Activated T-cell treated with anti-CD3 and anti-CD28 coated beads, Interleukin-2, amount 50 U/mL, for 4 hours (primary cell): ENCODE measurements at places on chromosomes 13 and 19. TPM values are rescaled to one million over a fixed set of nuclear protein-coding genes. Genes with fewer than 3 reads are reported as not detected.

Gene CGB3
- not detected for total RNA-seq

DNA sequence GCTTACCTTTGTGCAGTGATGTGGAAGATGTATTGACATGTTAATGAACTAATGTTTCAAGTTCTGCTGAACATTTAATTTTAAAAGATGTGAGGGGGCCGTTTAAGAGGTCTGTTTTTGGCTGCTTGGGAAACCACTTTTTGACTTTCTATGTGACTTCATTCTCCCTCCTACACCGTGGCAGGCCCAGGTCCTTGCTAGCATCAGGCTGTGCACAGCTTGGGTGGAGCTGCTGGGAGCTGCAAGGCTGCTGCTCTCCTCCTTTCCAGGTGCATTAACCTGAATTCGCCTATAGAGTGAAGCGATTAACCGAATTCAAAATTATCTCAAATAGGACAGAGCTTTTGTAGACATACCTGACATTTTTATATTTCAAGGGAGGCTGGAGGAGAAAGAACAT is 249.1 kb downstream of the FGF14 start:
- no peak for DNase-seq

DNA sequence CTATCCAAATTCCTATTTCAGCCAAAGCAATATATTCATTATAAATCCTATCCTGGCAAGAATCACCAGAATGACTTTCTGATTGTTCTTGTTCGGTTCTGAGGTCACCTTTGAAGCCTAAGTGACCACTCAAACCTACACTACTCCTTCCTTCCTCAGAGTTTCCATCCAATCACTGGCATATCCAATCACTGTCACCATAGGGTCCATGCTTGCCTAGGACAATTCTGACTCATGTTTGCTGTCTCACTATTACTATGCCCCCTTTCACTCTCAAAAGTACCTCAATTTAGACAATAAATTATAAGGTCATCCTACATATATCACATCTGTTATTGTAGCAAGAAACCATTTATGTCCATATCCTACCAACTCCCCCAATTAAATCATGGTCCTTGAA is 58.9 kb downstream of the UBL3 start:
- DNase-seq = no peak

Gene ZNF429
- 5.1 TPM for total RNA-seq

Gene CCDC70
- total RNA-seq = not detected

Gene SIGLEC12
- 1.3 TPM for total RNA-seq

DNA sequence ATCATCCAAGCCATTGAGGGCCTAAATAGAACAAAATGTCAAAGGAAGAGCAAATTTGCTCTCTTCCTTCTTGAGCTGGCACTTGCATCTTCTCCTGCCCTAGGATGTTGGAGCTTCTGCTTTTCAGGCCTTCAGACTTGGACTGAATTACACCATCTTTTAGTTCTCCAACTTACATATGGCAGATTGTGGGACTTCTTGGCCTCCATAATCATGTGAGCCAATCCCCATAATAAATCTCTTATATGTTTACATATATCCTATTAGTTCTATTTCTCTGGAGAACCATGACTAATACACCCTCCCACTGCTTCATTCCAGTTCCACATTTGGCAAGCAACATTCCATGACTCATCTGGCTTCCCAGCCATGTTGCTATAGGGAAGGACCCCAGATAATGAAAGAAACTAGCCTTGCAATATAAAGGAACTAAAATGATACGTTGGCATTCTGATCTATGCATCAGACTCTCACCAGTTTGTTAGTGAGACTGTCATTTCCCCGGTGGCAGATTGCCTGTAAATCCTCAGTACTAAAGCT is 11.0 kb upstream of the ACOD1 start:
- no peak for DNase-seq

Gene HSD11B1L
- total RNA-seq = 2.7 TPM

DNA sequence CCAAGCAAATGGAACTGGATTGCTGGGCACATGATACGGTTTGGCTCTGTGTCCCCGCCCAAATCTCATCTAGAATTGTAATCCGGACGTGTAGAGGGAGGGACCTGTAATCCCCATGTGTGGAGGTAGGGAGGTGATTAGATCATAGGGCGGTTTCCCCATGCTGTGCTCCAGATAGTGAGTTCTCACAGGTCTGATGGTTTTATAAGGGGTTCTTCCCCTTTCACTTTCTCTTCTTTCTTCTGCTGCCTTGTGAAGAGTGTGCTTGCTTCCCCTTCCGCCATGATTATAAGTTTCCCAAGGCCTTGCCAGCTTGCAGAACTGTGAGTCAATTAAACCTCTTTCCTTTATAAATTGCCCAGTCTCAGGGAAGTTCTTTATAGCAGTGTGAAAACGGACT is 32.6 kb upstream of the MTIF3 start:
- no peak for DNase-seq

DNA sequence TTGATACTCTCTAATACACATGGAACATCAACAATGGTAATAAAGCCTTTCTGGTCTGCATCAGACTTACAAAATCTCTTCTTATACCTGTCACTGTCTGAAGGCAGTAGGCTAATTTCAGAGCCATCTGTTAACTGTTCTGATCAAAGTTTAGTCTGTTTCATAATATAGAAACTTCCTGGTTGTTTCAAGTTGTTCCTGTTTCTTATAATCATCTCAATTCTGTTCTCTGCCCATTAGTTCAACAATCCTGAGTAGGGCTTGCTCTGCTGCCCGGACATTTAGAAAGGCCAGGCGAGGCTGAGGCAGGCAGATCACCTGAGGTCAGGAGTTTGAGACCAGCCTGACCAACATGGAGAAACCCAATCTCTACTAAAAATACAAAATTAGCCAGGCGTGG is 5.4 kb upstream of the ZSCAN5A start:
- no peak for DNase-seq

DNA sequence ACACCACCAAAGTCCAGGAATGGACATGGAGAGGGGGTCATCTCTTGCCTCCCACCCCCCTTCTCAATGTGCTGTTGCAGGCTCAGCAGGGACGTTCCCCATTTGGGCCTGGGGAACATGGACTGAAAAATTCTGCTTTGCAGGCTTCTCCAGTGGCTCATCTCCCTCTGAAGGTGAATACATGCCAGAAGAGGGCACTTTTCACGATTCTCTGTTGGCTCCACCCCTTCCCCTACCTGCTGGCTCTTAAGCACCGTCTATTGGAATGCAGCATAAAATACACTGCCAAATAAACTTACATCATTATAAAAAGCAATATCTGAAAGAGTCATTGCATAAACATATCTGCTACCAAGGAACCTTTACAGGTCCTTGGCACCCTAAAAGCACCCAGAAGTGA is 35.7 kb downstream of the NHLRC3 start:
- no peak for DNase-seq

DNA sequence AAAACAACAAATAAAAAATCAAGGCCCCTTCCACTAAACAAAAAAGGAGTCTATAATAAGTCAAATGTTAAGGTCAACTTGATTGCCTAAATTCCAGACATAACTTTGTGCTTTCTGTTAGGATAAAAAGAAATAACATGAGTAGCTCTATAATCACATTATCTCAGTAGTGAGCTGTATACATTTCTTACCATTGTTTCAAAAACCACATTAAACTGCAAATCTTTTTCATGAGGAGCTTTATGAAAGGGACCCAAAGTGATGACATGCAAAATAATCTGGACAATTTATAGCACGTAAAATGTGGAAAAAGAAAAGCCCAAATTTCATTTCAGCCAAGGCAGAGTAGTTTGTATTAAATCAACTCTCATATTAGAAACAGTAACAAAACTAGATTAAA is 269.2 kb downstream of the KLF12 start:
- no peak for DNase-seq

Gene IFNL1
- not detected for total RNA-seq

- DNase-seq = no peak
Measured at GRCh38 chr19:28009696-28010095, 1203.3 kb downstream of the UQCRFS1 start.

DNA sequence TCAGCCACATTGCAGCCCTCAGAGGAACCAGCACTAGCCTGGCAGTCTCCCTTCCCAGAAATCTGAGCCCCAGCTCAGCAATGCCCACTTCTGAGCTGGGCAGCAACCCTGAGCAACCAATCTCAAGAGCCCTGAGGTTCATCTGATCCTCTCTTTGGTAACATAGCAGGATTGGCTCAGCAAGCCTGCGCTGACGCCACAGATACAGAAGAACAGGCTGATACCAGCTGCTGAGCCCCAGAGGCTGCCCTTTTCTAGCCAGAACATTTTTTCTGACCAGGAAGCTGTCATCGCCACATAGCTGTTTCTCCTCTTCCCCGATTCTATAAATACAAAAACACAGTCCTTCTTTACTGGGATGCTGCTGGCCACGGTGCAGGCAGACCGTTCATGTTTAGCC is 59.8 kb downstream of the TRPM4 start:
- no peak for DNase-seq

Gene TMEM221
- total RNA-seq = not detected

Gene ZNF723
- total RNA-seq = not detected

DNA sequence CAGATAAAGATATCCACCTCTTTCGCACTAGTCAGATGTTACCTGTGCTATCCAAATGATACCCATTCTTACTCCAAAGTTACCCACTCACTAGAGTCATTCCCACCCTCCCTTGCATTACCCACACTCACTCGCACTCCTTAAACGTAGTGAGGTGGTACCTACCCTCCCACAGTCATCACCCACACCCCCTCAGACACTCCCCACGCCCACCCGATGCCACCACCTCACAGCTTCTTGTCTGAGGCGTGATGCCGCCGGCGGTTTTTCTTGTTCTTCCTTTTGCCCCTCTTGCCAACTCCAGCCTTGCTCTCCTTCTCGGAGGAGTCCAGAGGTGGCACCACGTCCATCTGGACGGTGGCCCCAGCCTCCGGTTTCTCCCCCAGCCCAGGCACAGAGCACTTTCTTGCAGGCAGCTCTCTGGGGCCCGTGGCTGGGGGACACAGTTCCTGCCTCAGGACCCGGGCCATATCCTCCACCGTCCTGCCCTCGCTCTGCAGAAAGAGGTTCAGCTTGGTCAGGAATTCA is 1.2 kb downstream of the PNMA8C start:
- no peak for DNase-seq

- DNase-seq = no peak
Measured at GRCh38 chr19:28687296-28687695, 525.7 kb downstream of the UQCRFS1 start.

DNA sequence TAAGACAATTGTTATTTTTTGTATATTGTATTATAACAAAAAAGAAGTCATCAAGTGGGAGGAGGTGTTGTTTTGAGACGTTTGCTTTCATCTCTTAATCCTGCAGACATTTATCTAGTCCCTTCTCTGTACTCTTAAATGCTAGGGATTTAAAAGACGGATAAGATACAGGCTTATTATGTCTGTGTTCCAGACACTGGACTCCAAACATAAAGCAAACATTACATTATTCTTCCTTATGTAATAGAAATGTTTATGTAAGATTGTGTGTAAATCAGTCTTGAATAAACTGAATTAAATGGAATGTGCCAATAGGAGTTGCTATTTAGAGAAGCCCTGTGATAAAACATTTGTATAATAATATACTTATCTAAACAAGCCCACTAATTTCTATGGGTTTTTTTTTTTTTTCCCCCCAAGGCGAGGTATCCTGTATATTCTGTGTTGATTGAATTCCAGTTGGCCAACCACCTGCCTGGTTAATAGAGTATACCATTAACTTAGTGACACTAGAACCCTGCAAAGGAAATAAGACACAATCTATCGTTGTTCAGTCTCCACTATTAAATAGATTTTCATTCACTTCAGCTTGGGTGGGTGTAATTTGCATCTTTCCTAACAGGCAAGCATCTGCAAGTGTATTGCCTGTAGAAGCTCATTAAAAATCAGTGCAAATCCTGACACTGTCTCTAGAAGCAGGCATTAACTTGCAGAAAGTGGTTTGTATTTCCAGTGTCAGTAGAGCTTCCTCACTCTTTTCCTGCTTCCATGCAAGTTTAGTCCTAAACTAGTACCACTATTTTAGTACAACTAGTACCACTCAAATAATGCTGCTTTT is 69.0 kb downstream of the LRCH1 start:
- no peak for DNase-seq

DNA sequence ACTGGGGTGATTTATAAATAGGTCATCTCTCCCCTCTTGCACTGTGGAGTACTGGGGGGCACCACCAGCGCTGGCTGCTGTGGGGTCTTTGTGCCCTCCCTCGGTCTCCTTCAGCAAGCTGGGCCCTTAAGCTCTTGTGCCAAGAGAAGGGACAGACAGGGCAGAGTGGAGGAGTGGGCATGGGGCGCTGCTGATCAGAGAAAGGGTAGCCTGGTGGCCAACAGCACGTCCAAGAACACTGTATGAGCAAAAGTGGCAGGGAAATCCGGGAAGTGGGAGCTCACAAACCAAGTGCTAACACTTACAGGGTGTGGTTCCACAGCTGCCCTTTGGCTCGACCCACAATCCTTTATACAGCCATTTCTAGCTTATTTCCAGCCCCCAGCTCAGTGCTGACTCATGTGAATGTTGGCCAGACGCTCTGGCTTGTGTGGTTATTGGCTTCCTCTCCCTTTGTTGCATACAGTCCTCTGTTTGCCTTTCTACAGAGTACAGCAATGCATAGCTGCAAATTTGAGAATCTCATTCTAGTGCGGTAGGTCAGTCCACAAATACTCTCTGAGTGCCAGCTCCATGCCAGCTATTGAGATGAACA is 298.8 kb downstream of the SHISA2 start:
- no peak for DNase-seq

Gene MAMSTR
- 0.69 TPM for total RNA-seq

GRCh38 chr13:95627590-95627989 is 16.9 kb downstream of the DZIP1 start:
- no peak for DNase-seq

GRCh38 chr19:7483720-7484201 is 5.1 kb downstream of the PEX11G start:
- no peak for DNase-seq

GRCh38 chr19:55165952-55166529 is 372 bp downstream of the DNAAF3 start:
- peak; percentile 29 for DNase-seq

DNA sequence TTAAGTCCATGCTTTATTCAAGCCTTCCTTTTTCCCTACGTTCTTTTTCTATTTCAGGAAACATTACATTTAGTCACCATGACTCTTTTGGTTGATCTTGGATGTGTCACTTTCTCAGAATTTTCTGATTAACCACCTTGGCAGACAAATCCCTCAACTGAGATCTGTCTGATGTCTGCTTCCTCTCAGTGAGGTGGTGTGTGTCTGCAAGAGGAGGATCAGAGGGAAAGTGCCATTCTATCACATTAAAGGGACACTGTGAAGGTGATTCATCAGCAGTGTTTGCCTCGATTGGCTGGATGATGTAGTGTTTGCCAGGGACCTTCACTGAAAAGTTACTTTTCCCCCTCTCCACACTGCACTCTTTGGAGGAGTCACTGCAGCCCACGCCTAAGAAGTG is 3.0 kb upstream of the CCNP start:
- DNase-seq = no peak

Gene PSG7
- not detected for total RNA-seq

DNA sequence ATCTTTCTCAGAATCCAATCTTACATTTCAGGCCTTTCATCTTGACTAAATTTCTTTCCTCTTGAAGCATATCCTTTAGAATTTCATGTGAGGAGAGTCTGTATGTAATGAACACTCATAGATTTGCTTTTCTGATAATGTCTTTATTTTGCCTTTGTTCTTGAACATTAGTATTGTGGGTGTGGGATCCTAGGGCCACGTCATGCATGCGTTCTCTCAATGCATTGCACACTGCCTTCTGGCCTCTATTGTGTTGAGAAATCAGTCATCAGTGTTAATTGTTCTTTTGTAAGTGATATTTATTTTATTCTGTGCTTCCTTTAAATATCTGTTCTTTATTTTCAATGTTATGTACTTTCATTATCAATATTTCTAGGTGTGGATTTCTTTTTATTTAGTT is 364.9 kb downstream of the OXGR1 start:
- no peak for DNase-seq

Gene TMIGD2
- total RNA-seq = 2.7 TPM

Gene FGF21
- not detected for total RNA-seq

GRCh38 chr19:41570179-41570578 is 5.8 kb upstream of the CEACAM21 start:
- DNase-seq = no peak
